ENCODE measurements at places on chromosomes 7 and 10.

GRCh38 chr7:103127006-103127405 is 21.9 kb downstream of the NAPEPLD start:
- no peak for DNase-seq

DNA sequence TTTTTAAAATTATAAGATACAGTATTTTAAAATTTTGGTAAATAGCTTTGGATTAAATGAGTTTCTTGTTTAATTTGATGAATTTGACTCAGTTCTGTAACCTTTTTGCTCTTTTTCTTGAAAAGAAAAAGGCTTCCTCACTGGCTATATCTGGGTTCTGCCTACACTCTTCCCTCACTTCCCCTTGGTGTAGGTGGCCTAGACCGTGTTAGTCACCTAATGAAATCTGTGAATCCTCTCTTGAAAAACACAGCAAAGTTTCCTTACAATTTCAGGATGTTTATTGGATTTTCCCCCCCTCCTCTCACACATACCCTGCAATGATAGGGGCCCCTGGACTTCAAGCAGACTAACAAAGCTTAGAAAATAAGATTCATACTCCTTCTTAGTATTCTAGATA is 231.6 kb downstream of the ADK start:
- no peak for DNase-seq

GRCh38 chr7:41501006-41501405 is 201.9 kb downstream of the INHBA start:
- DNase-seq, result no peak

DNA sequence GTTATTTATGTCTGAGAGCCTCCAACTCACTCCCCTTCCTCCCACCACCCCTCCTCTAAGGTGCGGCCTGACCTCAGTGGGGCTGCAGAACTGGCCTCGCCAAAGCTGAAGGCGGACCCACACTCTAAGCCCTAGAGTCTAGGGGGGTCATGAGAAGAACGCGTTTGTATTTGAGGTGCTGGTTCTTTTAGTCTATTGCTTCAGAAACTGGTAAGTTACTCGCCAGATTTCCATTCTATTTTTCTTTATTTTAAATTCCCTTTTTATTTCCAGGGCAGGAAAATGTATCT is 357.5 kb downstream of the DNAJB6 start:
- DNase-seq, result no peak

DNA sequence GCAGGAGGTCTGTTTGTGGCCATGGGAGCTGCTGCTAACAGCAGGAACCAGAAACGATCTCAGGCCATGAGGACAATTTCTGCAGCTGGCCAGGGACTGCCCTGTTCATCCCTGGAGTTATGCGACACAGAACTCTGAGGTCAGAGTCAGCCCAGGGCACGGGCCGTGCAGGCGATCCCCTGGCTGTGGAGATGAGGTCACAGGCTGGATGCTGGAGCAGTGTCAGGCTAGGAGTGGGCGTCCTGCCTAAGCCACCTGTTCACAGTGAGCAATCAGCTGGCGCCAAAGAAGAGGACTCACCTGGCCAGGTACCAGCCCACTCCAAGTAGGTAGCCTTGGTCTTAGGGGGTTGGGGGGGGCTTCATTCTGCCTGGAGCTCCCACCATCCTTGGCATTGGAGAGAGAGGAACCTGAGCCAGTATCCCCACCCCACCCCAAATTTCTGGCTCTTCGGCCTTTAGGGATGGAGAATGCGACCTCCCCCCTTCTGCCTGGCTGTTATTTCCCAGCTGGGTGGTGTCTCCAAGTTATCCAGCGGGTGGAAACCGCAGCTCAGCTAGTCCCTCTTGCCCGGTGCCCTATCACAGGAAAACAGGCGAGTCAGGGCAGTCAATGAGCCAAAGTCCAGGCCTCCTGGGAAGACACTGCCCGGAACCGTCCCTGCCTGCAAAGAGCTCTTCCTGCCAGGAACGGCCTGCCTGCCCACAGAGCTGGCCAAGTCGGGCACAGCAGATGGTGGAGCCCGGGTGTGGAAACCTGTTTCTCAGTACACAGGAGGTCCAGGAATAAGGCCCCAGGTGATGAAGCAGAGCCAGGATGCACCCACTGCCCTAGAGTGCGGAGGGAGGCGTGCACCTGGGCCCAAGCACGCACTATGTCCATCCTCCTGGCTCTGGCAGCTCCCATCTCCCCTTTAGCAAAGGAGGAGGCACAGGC is 1.8 kb upstream of the TTYH3 start:
- no peak for DNase-seq

DNA sequence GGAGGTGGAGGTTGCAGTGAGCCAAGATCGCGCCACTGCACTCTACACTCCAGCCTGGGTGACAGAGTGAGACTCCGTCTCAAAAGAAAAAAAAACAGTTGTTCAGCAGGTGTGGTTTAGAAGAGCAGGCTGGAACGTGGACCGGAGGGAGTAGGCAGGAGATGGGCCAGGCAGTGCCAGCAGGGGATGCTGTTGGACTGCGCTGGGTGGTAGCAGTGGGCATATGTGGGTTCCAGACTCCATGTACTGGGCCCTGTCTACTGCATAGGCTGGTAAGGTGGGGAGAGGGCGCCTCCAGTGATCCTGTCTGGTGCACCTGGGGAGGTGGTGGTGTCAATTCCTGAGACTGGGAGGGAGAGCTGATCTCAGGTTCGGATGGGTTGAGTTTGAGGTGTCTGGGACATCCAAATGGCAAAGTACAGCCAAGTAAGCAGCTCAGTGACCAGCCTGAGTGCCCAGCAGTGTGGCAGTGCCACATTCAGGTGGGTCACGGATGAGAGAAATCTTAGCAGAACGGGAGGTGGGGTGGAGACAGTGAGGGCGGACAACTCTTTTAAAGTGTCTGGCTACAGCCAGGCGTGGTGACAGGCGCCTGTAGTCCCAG is 25.9 kb downstream of the SFXN4 start:
- no peak for DNase-seq

DNA sequence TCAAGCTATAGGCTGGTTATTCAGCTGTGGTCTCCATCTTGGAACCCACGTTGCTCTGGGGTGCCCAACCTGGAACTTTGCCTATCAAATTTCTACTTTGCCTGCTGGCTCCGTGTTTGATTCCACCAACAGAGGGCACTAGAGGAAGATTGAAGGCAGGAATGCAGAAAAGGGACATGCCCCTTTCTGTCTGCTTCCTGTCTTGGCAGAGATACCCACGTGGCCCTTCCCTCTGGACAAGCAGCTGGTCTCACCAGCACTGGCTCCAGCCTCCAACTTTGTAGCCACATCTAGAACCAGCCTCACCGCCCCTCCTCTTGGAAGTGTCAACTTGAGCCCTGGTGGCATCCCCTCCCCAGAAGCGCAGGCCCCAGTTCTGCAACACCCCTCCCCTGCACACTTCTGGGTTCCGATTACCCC is 52.1 kb upstream of the ZNF438 start:
- no peak for DNase-seq

GRCh38 chr10:85666102-85666501 is 700.5 kb downstream of the GRID1 start:
- no peak for DNase-seq

DNA sequence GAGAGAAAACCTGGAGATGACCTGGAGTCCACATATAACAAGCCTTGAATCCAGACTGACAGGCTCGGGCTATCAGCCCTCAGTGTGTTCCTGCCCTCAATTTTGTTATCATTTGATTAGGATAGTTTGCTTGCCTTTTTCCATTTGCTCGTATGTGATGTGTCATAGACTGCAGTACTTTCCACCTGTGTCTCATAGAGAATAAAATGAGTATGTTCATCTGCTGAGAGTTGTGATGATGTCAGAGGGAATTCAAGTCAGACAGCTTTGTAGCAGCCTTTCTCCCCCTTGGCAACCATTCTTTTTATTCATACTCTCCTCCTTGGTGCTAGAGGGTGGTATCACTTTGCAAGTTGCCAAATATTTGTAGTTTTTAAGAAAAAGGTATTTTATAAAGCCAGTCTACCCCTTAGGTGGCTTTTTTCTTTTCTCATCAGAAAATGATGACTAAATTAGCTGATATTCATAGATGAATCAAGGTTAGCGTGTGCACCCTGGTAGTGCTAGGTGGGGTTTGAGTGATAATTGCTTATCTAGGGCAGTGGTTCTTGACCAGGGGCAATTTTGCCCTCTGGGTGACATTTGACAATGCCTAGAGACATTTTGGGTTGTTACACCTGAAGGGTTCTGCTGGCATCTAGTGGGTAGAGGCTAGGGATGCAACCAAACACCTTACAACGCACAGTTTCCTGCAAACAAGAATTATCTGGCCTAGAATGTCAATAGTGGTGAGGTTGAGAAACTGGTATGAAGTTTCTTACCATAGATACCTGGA is 5.4 kb downstream of the SGPL1 start:
- DNase-seq, result no peak

DNA sequence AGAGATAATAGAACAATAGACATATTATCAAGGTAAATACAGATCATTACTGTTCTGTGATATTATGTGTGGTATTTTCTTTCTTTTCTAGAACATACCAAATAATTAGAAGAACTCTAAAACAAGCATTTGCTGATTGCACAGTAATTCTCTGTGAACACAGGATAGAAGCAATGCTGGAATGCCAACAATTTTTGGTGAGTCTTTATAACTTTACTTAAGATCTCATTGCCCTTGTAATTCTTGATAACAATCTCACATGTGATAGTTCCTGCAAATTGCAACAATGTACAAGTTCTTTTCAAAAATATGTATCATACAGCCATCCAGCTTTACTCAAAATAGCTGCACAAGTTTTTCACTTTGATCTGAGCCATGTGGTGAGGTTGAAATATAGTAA is 185.5 kb downstream of the CFTR start:
- DNase-seq, result peak; percentile 86

GRCh38 chr7:73841689-73842066 is 638 bp downstream of the METTL27 start:
- DNase-seq, result no peak

GRCh38 chr7:45663965-45664633 is 89.9 kb downstream of the ADCY1 start:
- no peak for DNase-seq

DNA sequence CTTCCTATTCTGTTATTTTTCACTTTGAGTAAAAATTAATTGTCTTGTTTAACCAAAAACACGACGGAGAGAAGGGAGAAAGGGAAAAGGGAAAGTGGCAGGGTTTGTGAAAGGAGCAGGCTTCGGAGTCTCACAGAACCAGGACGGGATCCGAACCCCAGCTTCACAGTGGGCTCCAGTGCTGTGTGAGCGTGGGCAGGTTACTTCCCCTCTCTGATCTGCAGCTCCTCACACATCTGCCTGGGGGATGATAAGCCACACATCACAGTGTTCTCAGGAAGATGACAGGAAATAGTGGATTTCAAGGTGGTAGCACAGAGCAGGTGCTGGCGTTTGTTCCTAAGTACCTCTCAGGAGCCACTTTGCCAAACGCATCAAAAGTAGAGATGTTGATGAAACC is 94.2 kb upstream of the GPR26 start:
- no peak for DNase-seq

DNA sequence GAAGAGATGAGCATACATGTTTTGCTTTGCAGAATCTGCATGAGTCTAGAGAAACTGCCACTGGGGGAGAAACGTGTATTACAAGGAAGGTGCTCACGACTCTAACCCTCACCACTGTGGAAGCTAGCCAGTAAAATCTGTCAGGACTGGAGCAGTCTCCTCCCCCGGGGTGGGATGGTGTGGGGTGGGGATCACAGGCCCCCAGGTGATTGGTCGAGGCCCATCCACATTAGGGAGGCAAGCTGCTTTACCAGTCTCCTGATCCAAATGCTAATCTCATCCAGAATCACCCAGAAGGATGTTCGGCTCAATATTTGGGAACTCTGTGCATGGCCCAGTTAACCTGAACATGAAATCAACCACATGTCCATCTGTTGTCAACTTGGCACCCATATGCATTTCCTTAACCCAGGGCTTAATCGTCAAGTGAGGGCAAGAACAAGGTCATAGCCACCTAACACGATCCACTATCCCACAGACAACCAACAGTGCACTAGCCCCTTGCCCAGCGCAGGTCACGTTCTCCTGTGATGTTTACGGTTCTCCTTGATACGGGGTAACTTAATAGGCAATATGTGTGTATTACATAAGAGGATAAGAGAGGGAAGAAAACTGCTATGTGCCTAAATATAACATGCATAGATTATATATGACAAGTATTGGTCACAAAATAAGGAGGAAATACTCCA is 40.8 kb downstream of the DNAJB6 start:
- DNase-seq, result no peak

- DNase-seq, result peak; percentile 43
These were observed 864 bp downstream of the CDCA7L start for GRCh38 chr7:21944616-21945453.

- DNase-seq, result no peak
These were observed 20.4 kb upstream of the ASAH2 start for GRCh38 chr10:50271564-50272250.

- DNase-seq, result no peak
These were observed 26.1 kb upstream of the TRIL start for GRCh38 chr7:28984217-28984616.

Measured in retinal pigment epithelial cell (primary cell).